ENCODE measurements at places on chromosomes 16 and 17. TPM values are rescaled to one million over a fixed set of nuclear protein-coding genes. Genes with fewer than 3 reads are reported as not detected.

DNA sequence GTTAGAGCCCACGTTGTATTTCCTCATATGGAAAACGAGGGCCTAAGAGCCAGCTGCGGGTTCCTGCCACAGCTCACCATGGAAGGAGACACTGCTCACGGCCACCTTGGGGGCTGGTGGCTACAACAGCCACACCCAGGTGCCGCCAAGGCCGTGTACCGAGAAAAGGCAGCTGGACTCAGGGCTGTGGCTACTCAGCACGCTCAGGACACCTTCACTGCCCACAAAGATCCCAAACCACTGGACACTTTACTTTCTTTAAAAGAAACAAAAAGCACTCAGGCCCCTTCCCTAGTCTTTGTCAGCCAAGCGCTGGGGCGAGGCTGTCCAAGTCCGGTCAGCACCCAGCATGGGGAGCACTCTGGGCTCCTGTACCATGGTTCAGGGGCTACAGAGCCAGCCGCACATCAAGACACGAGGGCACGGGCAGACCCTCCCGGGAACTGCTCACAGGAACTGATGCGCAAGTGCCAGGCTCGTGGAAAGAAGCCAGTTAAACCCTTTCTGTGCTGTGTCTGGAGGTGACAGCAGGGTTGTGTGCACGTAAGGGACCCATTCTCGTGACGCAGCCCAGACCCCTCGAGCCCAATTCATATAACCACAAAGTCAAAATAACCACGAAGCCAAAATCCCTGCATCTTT, 18.5 kb downstream of the SLC16A3 start:
- peaks cover 47% of the 10 kb centered on the region for H3K4me1 ChIP-seq
- DNase-seq, result no peak
- peaks cover 24% of the 10 kb centered on the region for H3K36me3 ChIP-seq
- H3K4me3 ChIP-seq, result no peak overlapping the region

- no peak for DNase-seq
- peaks cover 50% of the 10 kb centered on the region for H3K4me1 ChIP-seq
- no peaks in the 10 kb centered on the region for H3K36me3 ChIP-seq
- H3K27me3 ChIP-seq, result peaks cover 10% of the 10 kb centered on the region
Observed at GRCh38 chr16:10879681-10880589, 2.9 kb downstream of the CIITA start.

DNA sequence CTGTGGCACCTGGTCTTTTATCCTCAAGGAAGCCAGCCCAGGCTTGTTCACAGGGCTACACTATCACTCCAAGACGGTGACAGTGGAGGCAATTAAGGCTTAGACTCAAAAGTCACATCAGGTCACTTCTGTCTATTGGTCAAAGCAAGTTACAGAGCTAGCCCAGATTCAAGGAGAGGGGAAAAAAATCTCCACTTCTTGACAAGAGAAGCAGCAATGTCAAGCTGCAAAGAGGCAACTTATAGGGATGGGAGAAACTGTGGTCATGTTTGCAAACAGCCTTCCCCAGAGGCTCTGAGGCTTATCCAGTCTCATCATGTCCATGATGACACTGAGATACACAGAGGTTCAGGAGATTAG, 31.6 kb downstream of the SERPINF1 start:
- no peak overlapping the region for H3K27ac ChIP-seq
- H3K4me1 ChIP-seq, result no peaks in the 10 kb centered on the region
- H3K4me3 ChIP-seq, result no peak overlapping the region
- H3K27me3 ChIP-seq, result no peaks in the 10 kb centered on the region
- H3K36me3 ChIP-seq, result peaks cover 11% of the 10 kb centered on the region

DNA sequence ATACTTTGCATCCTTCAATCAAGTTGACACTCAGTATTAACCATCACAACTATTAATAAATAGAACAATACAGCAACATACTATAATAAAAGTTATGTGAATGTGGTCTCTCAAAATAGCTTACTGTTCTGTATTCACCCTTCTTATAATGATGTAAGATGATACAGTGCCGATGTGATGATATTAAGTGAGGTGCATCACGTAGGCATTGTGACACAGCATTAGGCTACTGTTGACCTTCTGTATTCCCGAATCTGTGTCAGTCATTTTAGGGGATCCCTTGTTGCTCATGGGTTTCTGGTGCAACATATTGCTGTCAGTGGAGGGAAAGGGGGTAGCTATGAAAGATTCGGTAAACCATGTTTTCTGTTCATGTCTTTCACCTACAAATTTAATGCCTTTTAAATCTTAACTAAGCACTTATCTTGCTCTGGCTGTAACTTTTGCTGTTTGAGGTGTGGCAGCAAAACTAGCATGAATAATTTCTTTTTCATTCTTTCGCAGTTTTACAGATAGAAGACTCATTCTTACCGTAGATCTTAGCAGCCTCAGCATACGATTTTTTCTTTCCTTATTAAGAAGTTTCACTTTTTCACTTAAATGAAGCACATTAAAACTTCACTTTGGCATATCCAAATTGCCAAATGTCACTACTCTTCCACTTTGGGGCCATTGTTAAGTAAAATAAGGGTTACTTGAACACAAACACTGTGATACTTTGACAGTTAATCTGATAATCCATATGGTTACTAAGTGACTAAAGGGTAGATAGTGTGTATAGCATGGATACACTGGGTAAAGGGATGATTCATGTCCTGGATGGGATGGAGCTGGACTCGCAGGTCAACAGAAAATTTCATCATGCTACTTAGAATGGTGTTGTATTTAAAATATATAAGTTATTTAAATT, 29.6 kb downstream of the NFAT5 start:
- H3K4me1 ChIP-seq, result peaks cover 70% of the 10 kb centered on the region
- H3K27me3 ChIP-seq, result peaks cover 1% of the 10 kb centered on the region
- H3K27ac ChIP-seq, result peak overlapping the region; percentile 2
- H3K36me3 ChIP-seq, result no peaks in the 10 kb centered on the region
- H3K4me3 ChIP-seq, result no peak overlapping the region

DNA sequence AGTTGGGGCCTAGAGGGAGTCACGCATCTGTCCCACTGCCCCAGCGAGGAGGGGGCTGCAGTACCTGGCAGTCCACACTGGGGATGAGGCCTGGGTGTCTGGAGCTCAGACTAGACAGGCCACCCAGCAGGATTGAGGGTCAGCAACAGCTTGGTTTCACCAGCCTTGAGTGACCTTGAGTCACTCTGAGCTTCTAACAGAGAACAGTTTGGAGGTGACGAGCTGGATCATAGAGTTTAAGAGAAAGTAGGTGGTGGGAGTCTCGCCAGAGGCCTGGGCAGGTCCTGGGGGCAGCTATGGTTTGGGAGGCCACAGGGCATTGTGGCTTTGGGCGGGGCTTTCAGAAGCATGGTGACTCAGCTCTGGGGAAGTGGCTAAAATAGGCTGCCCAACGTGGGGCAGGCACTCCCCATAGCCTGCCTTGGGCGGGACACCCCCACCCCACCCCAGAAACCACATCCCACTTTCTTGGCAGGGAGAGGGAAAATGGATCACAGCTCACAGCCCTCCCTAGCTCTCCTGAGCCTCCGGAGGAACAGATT, 20.5 kb downstream of the CDC42EP4 start:
- peaks cover 18% of the 10 kb centered on the region for H3K4me1 ChIP-seq
- peak overlapping the region; percentile 15 for H3K4me3 ChIP-seq
- H3K27ac ChIP-seq, result peak overlapping the region; percentile 35
- H3K36me3 ChIP-seq, result no peaks in the 10 kb centered on the region
- no peak for DNase-seq

GRCh38 chr17:42266918-42267766, 9.0 kb downstream of the STAT5B start:
- peak; percentile 60 for DNase-seq
- no peaks in the 10 kb centered on the region for H3K36me3 ChIP-seq
- H3K27me3 ChIP-seq, result no peaks in the 10 kb centered on the region
- peak overlapping the region; percentile 95 for H3K27ac ChIP-seq
- H3K4me3 ChIP-seq, result peak overlapping the region; percentile 14
- H3K4me1 ChIP-seq, result peaks cover 33% of the 10 kb centered on the region

DNA sequence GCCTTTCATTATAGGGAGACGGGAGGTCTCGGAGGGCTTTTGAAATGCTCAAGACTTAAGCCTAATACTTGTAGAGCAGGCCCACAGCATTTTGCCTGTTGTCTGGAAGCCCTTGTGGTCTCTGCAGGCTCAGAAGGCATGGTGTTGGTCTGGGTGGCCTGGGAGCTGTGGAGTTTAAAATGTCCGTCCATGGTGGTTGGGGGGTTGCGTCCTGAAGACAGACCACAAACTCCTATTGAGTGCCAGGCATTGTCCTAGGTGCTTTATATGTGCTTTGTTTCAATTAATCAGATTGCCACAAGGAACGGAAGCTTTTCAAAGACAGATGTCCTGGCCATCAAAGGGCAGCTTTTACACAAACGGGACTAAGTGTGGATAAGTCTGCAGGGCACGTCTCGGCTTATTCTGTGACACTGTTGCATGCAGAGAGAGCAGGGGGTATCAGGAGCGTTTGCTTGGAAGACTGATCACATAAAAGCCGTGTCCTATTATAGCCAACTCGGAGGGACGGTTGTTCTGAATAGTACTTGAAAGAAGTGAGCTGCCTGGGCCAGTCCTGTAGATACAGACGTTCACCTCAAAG, 7.8 kb downstream of the NTN1 start:
- no peak for DNase-seq
- H3K4me3 ChIP-seq, result no peak overlapping the region
- H3K4me1 ChIP-seq, result no peaks in the 10 kb centered on the region

GRCh38 chr16:11977376-11978041, 975 bp downstream of the SNX29 start:
- H3K36me3 ChIP-seq, result peaks cover 4% of the 10 kb centered on the region
- H3K27ac ChIP-seq, result peak overlapping the region; percentile 84
- H3K4me3 ChIP-seq, result peak overlapping the region; percentile 96
- H3K27me3 ChIP-seq, result peaks cover 4% of the 10 kb centered on the region

GRCh38 chr16:73383195-73383987, 335.5 kb upstream of the ZFHX3 start:
- no peak overlapping the region for H3K27ac ChIP-seq
- no peaks in the 10 kb centered on the region for H3K4me1 ChIP-seq
- no peaks in the 10 kb centered on the region for H3K36me3 ChIP-seq
- DNase-seq, result no peak
- H3K27me3 ChIP-seq, result no peaks in the 10 kb centered on the region

GRCh38 chr17:4233668-4234258, 30.0 kb downstream of the ANKFY1 start:
- H3K4me1 ChIP-seq, result peaks cover 20% of the 10 kb centered on the region
- DNase-seq, result no peak
- H3K27me3 ChIP-seq, result no peaks in the 10 kb centered on the region
- H3K36me3 ChIP-seq, result peaks cover 27% of the 10 kb centered on the region

DNA sequence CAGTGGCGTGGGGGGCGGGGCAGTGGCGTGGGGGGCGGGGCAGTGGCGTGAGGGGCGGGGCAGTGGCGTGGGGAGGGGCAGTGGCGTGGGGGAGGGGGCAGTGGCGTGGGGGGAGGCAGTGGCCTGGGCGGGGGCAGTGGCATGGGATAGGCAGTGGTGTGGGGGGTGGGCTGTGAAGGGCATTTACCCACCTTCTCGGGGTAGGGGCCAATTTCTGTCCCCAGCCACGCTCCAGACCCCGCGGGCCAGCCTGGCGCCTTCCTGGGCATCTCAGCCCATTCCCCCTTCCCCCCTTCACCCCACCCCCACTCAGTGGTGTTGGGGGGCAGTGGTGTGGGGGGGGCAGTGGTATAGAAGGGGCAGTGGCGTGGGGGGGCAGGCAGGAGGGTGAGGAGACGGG, 92.7 kb downstream of the LITAF start:
- H3K4me1 ChIP-seq, result peaks cover 16% of the 10 kb centered on the region
- peaks cover 4% of the 10 kb centered on the region for H3K27me3 ChIP-seq
- DNase-seq, result no peak
- H3K4me3 ChIP-seq, result no peak overlapping the region

GRCh38 chr16:4522051-4522581, 16.5 kb downstream of the CDIP1 start:
- no peaks in the 10 kb centered on the region for H3K36me3 ChIP-seq
- no peak overlapping the region for H3K27ac ChIP-seq
- DNase-seq, result no peak
- H3K4me3 ChIP-seq, result no peak overlapping the region
- H3K27me3 ChIP-seq, result no peaks in the 10 kb centered on the region

GRCh38 chr17:54324813-54325212, 502.1 kb downstream of the KIF2B start:
- peaks cover 3% of the 10 kb centered on the region for H3K27me3 ChIP-seq
- H3K27ac ChIP-seq, result no peak overlapping the region
- DNase-seq, result no peak
- no peak overlapping the region for H3K4me3 ChIP-seq
- no peaks in the 10 kb centered on the region for H3K36me3 ChIP-seq
- no peaks in the 10 kb centered on the region for H3K4me1 ChIP-seq

- no peaks in the 10 kb centered on the region for H3K36me3 ChIP-seq
- no peaks in the 10 kb centered on the region for H3K4me1 ChIP-seq
- peaks cover 2% of the 10 kb centered on the region for H3K27me3 ChIP-seq
- DNase-seq, result no peak
Observed at GRCh38 chr16:80627108-80627507, 86.3 kb downstream of the DYNLRB2 start.

DNA sequence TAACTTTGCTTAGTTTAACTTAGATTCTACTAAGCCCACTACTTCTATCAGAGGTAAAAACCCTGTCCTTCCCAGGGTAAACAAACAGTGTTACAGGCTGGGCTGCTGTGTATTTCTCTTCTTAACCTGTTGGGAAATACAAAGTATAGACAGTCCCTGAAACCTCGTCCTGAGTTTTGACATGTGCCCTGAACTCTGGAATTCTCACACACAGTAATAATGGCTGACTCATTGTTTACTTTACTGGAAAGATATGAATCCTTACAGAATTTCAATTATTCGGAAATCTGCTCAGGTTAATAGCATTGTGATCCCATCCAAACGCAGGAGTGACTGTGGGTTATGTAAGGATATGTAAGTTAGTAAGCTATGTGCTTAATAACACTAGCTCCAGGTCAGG, 199.1 kb downstream of the TMEM114 start:
- no peak overlapping the region for H3K4me3 ChIP-seq
- no peaks in the 10 kb centered on the region for H3K36me3 ChIP-seq
- H3K27me3 ChIP-seq, result no peaks in the 10 kb centered on the region
- H3K27ac ChIP-seq, result no peak overlapping the region
- no peak for DNase-seq

- no peaks in the 10 kb centered on the region for H3K27me3 ChIP-seq
- DNase-seq, result no peak
- peak overlapping the region; percentile 72 for H3K4me3 ChIP-seq
Observed at GRCh38 chr17:67401106-67401505, 24.0 kb downstream of the PITPNC1 start.

DNA sequence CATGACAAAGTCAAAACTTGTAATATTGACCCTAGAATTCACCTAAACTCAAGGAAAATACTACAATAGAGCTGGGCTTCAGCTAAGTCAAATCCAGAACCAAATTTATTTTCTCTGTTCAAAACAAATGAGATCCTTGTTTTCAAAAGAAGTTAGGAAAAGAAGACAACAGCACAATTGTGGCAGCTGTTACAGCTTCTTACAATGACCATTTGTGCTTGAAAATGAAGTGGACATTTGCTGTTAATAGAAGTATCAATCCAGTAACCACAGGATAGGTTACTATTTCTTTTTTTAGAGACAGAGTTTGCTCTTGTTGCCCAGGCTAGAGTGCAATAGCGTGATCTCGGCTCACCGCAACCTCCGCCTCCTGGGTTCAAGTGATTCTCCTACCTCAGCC, 44.4 kb downstream of the APPBP2 start:
- peaks cover 7% of the 10 kb centered on the region for H3K36me3 ChIP-seq
- H3K4me1 ChIP-seq, result peaks cover 2% of the 10 kb centered on the region
- H3K27me3 ChIP-seq, result no peaks in the 10 kb centered on the region
- H3K4me3 ChIP-seq, result no peak overlapping the region
- no peak for DNase-seq

The WNT9B gene
- polyA plus RNA-seq, result not detected

The KRT39 gene
- polyA plus RNA-seq, result not detected

The SOCS1 gene
- 14.5 TPM for polyA plus RNA-seq

The MAP2K6 gene
- 13.9 TPM for polyA plus RNA-seq

The CD300A gene
- 357 TPM for polyA plus RNA-seq

The KLHL10 gene
- polyA plus RNA-seq, result 0.15 TPM

The EVPL gene
- not detected for polyA plus RNA-seq

The SAMD14 gene
- not detected for polyA plus RNA-seq

The TEX14 gene
- not detected for polyA plus RNA-seq

The NGFR gene
- polyA plus RNA-seq, result not detected

Data from immature natural killer cell (primary cell).